ENCODE measurements at places on chromosomes 5 and 9.

GRCh38 chr9:107060062-107060461 is 197.1 kb downstream of the ZNF462 start:
- no peak for DNase-seq

- DNase-seq: no peak
These were observed 16.7 kb downstream of the GOLGA2 start for GRCh38 chr9:128259156-128259555.

- DNase-seq: no peak
These were observed 106.5 kb upstream of the MSX2 start for GRCh38 chr5:174617910-174618309.

GRCh38 chr5:6541256-6542013 is 91.4 kb downstream of the NSUN2 start:
- DNase-seq: no peak
